Skeletal muscle cell (primary cell): ENCODE measurements at places on chromosomes 5 and 9.

GRCh38 chr5:38237681-38238080 lies 20.7 kb upstream of the EGFLAM start:
- DNase-seq = no peak

GRCh38 chr5:143759396-143760130 lies 52.4 kb upstream of the HMHB1 start:
- no peak for DNase-seq

- no peak for DNase-seq
Observed at GRCh38 chr5:97037819-97038218, 101.9 kb downstream of the LNPEP start.

- DNase-seq = no peak
Observed at GRCh38 chr5:1497795-1498622, 25.8 kb downstream of the LPCAT1 start.

DNA sequence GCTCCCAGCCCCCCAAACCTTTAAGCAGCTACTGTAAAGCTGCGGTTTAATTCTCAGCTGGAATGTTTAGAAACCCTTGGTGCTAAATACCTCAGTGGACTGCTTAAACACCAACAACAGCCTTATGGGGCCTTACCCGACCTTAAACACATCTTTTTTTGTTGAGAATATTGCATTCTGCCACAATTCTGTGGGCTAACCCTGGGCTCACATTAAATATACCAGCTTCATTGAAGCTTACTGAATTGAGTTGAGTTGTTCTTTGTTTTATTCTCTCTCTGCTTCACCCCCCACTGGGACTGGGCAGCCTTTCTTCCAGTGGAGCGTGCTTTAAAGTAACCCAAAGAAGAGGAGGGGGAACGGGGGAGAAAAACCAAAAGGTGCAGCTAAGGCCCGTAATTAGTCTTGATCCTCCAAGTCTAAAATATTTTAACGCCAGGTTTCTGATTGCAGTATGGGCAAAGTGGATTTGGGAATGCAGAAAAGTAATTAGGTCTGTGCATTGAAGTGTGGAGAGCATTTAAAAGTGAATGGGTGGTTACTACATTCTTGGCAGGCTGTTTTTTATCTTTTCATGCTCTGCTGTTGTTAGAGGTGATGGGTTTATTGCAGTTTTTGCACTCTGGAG lies 281.2 kb downstream of the NR2F1-AS1 start:
- no peak for DNase-seq
